Activated CD4-positive, CD25-positive, alpha-beta regulatory T cell (primary cell): ENCODE measurements at places on chromosomes 6 and 20.
A peak's percentile ranks its signal among the peaks of the same experiment; 100 is the strongest.

DNA sequence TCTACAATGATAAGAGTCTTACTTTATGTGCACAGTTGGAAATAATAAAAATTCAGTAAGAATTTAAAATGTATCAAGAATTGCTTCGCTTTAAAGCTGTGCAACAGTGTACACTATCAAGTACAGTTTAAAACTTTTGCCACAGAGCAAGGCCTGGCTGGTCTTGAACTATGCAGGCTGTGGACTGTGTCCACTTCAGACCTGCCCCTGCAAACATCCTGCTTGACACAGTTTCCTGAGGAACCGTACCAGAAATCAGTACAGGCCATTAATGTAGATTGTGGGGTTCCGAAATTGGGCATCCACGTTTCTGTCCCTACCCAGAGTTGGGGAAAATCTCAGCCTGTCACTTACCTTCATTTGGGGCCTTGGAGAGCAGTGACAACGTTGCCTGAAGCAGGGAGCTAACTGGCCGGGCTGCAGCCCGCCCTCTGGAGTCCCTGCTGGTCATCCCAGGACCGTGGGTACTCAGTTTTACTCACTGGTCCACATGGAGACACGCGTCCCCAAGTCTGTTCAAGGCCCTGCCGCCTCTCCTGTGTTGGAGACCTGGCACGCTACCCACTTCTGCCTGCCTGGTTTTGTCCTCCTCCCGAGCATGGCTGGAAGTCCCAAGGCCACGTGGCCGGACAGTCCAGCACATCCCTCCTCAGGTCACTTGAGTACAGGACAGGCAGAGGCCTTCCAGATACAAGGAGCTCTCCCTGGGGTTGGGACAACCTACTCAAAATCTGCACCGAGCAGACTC lies 8.4 kb downstream of the NINL start:
- DNase-seq = no peak

DNA sequence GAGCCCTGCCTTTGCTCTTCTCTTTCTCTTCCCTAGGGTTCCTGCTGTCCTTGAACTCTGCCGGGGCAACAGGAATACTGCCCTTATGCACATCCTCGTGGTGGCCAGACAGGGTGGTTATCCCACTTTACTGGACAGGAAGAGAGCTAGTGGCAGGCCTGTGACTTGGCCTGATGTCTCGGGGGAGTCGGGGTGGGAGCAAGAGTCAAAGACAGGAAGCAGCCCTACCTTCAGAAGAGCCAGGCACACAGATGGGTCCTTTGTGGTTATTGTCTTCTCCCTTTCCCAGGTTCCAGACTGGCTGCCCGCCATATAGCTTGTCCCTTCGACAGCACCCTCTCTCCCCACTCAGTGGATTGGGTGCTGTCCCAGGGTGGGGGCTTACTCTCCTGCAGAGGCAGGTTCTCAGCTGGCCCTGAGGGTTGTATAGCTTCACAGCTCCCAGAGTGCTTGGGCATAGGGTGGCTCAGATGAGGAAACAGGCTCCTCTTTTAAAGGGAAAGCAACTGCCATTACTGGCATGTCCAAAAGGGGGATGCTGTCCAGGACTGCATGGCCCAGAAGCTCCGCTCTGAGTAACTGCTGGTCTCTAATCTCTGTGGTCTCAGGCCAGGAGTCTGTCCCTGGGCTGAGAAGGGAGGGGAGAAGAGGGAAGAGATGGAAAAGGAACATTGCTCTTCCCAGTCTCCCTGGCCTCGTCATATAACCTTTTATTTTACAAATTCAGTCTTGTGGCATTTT lies 17.3 kb downstream of the PLCG1 start:
- DNase-seq = no peak

GRCh38 chr6:14118091-14118439 lies 493 bp downstream of the CD83 start:
- no peak for DNase-seq

DNA sequence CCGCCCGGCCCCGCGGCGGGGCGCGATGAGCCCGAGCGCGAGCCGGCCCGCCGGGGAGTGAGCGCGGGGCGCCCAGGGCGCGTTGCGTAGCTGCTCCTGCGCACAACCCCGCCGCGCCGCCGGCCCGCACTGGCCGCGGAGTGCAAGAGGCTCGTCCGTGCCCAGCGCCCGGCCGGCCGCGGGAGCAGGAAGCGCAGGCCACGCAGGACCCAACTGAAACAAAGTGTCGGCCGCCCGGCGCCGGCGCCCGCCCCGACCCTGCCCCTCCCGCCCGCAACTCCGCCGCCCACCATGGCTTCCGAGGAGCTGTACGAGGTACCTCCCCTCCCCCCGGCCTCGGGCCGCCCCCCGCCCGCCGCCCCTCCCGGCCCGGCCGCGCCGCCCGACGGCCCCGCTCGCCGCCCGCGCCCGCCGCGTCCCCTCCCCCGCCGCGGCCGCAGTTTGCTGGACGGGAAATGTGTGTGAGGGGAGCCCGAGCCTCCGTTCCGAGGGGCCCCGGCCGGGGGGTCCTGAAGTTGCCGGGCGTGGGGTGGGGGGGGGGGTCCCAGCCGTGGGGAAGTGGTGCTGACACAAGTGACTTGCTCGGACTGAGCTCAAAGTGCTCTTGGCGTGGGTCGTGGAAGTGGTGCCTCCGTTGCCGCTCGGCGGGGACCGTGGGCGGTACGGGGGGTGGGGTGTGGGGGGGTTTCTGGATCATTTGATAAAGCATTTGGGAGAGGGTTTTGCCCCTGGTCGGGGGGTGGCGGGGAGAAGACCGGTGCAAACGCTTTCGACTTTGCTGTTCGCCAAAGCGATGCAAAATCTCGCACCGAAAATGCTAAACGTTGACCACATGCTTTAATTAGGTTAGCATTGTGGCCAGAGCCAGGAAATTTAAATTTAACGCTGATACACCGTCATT lies 539 bp downstream of the CDYL start:
- DNase-seq = peak; percentile 17

GRCh38 chr6:47187893-47188587 lies 121.7 kb downstream of the TNFRSF21 start:
- no peak for DNase-seq

DNA sequence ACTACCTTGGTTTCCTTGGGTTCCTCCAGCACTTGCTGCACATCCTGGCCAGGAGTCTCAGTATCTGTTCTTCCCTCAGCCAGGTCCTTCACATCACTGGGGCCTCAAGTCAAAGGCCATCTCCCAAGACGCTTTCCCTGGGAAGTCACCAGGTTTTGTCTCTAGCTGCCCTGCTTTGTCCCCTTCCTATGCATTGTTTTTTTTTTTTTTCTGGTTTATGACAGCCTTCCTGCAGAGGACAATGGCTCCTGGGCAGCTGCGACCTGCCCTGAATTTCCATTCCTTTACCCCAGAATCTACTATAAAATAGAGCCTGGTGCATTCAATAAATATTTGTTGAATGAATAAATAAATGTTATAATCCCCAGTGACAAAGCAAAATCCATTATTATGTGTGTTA lies 687.3 kb downstream of the QKI start:
- DNase-seq = no peak

DNA sequence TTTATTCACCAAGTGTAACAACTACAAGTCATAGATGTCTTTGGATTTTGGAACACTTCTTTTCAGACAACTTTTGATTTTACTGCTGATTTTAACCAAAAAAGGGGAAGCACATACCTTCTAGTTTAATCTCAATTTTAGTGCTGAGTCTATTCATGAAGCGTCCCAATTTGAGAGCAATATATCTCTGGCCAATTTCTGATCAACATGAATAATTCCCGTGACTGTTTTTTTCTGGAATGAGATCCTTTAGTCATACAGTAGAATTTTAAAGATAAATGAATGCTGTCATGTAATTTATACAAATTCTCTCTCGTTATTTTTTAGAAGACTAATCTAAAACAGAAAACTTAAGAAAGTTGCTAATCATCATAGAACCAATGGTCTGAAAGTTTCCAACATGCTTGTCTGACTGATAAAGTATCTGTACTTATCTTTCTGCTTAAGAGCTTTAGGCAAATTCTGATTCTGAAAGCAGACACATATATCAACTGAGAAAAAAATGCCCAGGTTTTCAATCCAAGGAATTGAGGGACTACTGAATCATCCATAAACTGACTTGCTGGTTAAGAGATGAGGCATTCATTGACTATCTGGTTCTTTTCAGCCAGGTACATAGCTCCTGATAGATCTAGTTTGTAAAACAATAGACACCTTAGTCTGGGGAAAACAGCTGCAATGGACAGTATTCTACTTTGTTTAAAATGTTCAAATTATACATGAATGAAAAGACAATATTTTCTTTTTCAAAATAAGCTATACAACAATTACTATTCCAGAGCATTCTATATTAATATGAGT lies 657.5 kb downstream of the RFPL4B start:
- no peak for DNase-seq

GRCh38 chr6:108661430-108661829 lies 100.7 kb downstream of the FOXO3 start:
- no peak for DNase-seq

GRCh38 chr6:73664701-73665100 lies 10.9 kb upstream of the SLC17A5 start:
- no peak for DNase-seq

- DNase-seq = no peak
Observed at GRCh38 chr6:142802124-142802523, 142.9 kb downstream of the HIVEP2 start.

DNA sequence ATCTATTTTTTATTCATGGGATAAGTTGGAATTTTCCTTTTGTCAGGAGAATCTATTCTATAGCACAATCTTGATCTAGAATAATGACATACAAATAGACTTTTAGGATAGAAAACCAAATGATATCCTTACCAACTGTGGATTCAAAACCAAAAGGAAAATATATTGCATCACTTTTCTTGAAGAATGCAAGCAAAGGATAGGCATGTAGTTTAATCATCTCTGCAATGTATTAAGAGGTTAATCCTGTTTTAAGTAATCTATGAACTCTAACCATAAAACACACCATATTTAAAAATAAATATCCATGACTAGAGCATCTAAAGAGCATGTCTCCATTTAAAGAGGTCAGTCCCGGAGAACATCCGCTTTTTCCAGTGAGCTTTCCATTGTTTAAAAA lies 106.7 kb upstream of the CNKSR3 start:
- no peak for DNase-seq

DNA sequence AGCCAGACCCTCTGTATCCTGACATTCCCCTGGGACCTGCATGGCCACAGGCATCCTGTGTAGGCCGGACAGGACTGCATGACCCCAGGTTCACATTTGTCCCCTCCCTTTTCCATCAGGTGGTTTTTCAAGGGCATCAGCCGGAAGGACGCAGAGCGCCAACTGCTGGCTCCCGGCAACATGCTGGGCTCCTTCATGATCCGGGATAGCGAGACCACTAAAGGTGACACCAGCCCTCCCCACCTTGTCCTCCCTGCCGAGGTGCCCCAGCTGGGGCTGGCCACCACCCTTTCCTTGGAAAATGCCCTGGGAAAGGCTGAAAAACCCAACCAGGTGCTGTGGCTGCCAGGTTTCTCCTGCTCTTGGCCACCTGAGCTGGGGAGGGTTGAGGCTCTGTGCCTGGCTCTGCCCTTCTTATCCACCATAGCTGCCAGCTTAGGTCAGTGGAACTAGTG lies 27.6 kb downstream of the HCK start:
- DNase-seq = no peak

DNA sequence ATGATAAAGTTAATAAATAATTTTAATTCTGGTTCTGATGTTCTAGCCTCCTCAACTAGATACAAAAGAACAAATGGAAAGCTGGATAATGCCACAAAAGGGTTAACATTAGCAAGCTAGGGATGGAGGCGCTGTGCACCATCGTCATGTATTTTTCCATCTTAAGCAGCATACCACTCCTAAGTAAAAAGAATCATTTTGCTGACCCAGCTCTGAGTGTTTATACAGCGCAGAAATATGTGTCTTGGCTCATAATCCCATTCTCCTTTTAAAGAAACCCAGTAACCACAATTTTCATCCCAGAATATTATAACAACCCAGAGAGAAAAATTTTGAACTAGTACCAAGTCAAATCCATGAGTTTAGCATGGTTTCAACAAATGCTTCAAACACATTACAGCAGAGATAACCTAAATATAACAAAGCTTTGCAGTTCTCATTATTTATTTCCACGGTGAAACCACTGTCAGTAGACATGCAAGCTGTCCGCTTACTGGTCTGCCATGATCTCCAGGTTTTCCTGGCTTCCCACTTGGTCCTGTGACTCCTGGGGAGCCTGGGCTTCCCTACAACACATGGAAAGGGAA lies 111.1 kb downstream of the COL12A1 start:
- no peak for DNase-seq

DNA sequence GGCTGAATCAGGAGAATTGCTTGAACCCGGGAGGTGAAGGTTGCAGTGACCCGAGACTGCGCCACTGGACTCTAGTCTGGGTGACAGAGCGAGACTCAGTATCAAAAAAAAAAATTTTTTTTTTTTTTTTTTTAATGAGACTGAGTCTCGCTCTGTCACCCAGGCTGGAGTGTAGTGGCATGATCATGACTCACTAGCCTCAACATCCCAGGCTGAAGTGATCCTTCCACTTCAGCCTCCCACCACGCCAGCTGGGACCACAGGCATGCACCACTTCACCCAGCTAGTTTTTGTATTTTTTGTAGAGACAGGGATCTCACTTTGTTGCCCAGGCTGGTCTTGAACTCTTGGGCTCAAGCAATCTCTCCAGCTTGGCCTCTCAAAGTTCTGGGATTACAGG lies 53.3 kb downstream of the MYO6 start:
- DNase-seq = no peak

GRCh38 chr6:74976701-74977100 lies 229.2 kb downstream of the COL12A1 start:
- no peak for DNase-seq

GRCh38 chr6:134249239-134249758 lies 68.6 kb downstream of the SGK1 start:
- DNase-seq = no peak

DNA sequence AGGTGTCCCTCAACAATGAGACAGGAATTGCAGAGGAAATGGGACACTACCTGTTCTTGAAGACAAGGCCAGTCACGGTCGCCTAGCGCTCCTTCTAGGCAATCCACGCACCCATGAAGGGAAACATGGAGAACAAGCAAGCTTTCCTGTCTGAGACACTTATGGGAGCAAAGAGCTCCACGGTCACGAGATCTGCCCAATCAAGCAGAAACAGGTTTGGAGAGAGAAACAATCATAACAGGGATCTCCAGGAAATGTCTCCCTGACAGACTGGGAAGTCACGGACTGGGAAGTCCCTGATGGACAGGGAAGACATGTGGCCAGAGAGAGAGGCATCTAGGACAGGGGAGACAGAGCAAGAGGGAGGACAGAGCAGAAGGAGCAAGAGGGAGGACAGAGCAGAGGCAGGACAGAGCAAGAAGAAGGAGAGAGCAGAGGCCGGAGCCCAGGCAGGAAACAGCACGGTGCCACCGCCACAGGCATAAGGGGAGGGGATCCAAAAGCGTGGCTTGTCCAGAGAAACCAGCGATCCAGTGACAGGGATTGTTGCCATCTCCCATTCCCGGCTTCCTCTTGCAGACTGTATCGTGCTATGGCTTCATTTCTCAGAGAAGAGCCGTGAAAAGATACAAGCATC lies 167.8 kb upstream of the ZNF337 start:
- no peak for DNase-seq

- no peak for DNase-seq
Observed at GRCh38 chr6:161660666-161661571, 387.1 kb upstream of the AGPAT4 start.
